ENCODE measurements at places on chromosomes 1 and 21.

- no peak for DNase-seq
Measured at GRCh38 chr1:148362626-148363438, 120.3 kb downstream of the PPIAL4G start.

DNA sequence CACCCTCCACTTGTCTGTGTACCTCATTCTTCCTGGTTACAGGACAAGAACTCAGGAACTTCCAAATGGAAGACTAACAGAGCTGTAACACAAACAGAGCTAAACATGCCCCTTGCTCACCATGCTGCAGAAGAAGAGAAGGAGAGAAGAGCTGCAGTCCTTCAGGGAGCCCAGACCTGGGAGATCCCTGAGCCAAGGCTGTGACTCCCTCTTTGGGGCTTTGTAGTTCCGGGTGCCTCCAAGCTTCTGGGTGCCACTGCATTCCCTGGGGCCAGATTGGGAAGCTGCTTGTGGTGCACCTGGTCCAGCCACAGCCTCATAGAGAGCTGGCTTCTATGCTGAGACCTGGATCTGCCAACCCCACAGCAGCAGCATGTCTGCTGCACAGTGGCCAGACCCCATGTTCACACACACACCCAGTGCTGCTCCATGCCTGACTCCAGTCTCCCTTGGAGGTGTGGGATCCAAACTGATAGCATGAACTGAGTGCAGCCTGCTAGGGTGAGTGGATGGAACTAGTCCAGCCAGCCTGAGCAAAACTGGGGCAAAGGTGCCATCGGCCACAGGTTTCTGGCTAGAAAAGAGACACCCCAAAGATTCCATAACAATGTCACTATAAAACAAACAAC lies 263.0 kb upstream of the NRIP1 start:
- no peak for DNase-seq

DNA sequence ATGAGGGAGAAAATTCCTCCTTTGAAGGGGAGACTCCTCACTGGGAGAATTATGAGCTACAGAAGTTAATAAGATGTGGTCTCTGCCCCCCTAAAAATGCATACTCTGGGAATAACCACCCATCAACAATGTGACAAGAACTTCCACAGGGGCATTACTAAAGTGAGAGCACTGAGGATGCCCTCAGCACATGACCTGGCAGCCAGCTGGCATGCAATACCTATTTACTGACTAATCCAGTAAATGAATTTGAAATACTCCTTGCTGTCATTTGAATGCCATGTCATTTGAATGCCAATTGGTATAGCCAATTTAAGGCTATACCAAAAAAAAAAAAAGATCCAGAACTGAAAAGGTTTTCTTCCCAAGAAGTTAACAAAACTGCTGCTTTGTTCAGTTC lies 30.8 kb downstream of the PLPP3 start:
- no peak for DNase-seq

GRCh38 chr1:147849098-147849895 lies 53.3 kb upstream of the GJA8 start:
- no peak for DNase-seq

DNA sequence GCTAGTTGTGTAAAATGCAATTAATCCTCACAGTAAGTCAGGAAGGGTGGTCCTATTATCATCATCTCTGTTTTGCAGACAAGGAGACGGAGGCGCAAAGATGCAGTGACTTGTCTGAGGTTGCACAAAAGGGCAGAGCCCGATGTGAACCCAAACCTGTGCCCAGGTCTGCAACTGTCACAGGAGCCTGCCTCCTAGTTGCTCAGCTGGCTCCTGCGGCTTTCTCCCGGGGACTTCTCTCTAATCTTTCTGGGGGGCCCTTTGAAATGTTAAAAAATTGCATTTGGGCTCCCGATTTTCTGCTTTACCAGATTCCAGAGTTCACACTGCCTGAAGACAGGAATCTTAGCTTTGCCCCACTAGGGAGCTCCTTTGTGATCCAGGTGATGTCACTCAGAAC lies 9.4 kb downstream of the CNR2 start:
- DNase-seq = no peak

- no peak for DNase-seq
Measured at GRCh38 chr1:184596950-184597645, 157.6 kb downstream of the EDEM3 start.

DNA sequence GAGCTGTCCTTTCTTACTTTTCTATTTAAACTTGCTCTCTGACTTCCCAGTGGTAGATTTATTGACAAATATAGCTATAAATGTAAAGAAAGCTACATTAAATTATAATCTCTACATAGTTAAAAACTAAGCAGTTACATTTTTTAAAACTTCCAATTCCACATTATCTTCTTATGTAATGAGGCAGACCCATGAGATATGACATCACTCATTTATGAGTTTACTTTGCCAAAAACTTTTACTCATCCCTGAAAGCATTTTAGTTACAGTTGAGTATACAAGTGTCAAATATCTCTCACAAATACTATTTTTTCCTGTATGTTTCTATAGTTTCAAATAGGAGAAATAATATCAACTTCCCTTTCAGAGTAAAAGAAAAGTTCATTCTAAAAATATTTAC lies 3.8 kb downstream of the NMNAT2 start:
- DNase-seq = no peak

DNA sequence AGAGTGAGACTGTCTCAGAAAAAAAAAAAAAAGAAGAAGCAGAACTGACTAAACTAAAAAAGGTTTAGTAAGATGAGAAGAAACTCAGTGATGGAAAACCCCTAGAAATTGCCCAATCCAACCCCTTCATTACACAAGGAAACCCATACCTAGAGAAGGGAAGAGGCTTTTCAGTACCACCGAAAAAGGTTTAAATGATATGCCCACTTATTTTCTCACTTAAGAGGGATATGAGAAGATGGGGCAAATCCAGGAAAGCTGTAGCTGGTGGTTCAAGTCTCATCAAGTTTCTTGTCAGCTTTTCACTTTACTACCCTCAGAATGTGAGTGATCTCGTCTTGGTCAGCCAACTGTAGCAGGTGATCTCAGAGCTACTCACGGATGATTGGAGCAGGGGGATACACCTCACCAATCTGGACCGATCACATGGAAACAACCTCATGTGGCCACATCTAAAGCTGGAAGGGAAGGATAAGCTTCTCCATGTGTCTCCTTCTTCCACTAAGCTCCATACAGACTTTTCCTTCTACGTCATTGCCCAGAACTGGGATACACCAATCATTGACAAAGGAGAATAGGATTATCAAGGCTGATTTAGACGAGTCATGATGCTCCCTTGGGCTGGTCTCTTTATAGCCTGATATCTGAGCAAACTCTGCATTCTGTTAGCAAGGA lies 126.7 kb upstream of the POU3F1 start:
- no peak for DNase-seq

DNA sequence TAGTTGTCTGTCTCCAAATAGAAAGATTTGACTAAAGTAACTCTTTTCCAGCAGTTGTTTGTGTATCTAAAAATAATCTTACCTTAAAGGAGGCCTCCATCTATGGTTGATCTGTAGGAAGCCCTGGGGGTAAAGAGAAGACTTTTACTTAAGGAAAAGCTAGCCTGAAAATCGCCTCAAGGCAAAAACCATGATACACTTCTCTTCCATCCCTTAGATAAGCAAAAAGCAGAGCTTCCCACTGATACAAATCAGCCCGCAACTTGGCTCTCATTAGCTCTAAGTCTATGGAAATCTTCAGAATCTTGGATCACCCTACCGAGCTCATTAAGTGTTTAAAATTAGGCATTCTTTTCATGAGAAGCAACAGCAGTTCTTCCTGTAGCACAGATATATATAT lies 576.9 kb upstream of the PTBP2 start:
- DNase-seq = no peak

Measured in stimulated activated CD4-positive, alpha-beta T cell treated with anti-CD3 and anti-CD28 coated beads, Interleukin-1b, Interleukin-23, amount 100 ng/mL, for 1 hour (primary cell).